ENCODE measurements at places on chromosomes 5 and 9.

- DNase-seq: no peak
Observed at GRCh38 chr9:99634186-99634585, 187.5 kb upstream of the NR4A3 start.

DNA sequence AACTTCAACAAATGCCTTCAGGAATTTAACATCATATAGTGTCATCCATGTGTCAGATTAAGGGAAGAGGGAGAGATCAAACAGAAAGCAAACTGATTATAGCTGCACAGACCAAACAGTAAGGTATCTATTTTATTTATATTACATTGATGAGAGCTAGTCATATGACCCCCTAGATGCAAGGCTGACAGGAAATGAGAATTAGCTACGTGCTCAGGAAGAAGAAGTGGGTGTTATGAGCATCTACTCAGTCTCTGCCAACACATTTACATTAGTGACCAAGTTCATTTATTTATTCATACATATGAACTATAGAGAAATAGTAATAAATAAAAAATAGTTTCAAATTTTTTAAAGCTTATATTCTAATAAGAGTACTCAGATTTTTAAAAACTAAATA lies 787.3 kb downstream of the KCTD16 start:
- DNase-seq: no peak

DNA sequence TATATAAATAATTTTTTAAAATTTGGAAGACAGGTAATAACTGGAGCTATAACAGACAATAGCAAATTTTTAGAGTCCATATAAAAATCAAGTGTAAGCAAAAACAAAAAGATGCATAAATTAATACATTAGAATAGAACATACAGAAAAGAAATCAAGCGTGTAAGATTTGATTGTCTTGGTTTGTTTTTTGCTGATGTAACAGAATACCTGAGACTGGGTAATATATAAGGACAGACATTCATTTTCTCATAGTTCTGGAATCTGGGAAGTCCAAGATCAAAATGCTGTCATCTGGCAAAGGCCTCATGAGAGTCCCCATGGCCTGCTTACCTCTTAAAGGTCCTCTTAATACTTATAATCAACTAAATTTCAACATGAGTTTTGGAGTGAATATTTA lies 1010.1 kb downstream of the CDH18 start:
- no peak for DNase-seq

DNA sequence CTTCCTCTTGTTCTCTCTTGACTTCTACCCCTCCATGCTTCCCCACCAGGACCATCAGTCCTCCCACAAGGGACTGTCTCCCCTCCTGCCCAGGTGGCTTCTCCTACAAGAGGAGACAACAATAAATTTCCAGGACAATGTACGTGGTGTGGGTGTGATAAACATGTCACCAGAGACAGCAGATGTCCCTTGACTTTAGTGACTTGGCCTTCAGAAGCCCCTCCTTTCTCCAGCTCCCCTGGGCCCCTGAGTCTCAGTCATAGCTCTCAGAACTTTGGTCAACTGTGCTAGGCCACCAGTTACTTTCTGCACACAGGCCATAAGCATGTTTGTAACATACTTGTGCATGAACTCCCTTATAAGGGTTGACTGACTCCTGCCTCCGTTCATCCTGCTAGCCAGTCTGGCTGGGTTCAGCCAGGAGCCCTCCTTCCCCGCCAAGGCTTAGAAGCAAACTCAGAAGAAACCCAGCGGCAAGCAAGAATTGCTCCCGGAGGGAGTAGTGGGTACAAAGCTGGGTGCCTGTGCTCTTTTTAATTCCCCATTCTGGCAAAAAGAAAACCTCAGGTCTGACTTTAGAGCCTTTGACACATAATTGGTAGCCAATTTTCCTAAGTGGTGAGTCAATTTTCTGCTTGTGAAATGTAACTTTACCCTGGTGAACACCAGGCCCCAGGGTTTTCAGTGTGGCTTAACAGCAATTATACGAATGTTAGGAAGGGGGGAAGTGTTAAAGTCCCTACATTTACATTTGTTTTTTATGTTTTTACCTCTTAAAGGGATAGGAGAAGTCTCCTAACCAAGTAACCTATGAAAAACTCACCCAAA lies 49.2 kb downstream of the EBF1 start:
- no peak for DNase-seq

DNA sequence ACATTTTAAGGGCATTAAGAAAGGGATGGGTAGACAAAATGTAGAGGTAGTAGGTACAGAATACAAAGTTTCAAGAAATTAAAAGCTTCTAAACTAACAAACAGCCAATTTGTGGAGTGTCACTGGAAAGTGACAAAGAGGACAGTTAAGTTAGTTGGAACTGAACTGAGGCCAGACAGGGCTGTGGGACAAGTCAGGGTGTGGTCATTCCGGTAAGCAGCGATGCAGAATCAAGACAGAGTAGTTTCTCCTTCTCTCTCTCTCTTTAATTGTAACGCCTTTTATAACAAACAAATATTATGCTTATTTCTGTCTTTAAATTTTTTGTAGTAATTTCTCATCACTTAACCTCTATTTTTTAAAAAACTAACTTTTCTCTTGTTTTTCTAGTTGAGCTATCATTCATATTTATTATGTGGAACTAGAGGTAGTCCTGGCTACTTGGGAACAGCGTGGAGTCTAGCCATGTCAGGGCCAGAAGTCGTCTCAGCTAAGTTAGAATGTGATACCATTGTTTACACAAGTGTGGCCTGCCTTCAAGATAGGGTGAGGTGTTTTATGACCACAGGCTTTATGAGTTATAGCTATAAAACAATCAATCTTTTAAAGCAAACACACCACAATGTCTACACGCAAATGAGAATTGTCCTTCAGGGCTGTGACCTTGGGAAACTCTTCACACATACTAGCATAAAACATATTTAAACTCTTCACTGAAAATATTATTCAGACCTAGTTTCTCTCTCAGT lies 115.3 kb upstream of the CDKN2B start:
- no peak for DNase-seq

- DNase-seq: no peak
Observed at GRCh38 chr5:142360607-142361120, 35.8 kb upstream of the SPRY4 start.

DNA sequence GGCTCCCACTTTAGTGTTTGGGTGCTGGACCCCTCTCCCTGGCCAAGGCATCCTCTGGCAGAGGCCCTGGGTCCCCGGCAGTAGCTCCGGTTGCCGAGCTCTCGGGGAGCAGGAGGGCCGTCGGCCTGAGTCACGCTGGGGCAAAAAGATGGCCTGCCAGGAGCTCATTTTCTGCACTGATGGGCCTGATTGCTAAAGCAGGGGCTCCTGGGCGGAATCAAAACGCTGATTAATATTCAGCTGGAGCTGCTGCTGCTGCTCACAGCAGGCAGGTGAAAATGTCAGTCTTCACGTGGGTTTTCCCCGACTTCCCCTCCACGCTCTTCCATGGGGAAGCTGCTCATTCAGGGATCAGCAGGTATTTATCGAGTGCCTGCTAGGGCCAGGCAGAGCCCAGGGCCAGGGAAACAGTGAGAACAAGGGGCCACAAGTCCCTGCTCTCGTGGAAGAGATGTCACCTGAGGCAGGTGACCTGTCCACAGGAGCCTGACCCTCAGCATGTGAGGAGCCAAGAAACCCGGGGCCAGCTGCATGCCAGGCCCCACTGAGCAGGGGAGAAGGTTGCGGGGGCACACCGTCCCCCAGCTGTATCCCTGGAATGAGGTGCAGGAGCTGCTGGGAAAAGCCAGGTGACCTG lies 22.1 kb downstream of the LAMC3 start:
- no peak for DNase-seq

DNA sequence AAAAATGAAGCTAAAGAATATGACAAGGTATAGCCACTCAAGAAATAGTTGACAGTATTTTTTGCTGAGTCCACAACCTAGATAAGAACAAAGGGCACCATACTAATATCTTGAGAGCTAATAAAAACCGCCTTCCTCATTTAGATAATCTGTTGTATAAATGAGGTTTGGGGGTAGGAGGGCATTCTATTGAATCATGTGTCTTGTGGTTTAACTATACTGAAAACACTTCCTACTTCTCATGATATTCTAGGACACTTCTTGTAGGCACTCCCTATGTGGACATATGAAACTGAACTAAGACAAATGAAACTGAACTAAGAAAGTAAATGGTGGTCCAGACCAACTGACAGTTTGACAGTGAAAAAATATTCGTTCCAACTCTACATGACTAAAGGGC lies 1268.5 kb upstream of the C9orf72 start:
- DNase-seq: no peak

GRCh38 chr5:168850683-168851082 lies 271.5 kb upstream of the PANK3 start:
- no peak for DNase-seq

DNA sequence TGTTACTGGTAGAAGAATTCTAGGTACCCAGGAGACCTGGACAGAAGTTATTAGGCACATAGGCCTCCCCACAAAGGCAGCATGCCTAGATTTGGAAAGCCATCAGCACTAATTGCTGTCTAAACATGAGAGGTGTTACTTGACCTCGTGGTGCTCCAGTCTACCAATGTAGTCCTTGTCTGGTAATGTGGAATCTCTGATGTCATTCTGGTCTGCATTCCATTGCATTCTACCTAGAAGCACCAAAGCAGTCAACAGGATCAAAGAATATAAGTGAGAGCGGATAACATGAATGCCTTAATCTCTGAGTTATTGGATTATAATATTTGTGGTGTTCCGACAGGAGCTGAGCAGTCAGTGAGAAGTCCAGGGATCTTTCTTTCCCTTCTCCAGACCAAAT lies 175.2 kb downstream of the PSAT1 start:
- no peak for DNase-seq

GRCh38 chr5:110665184-110665726 lies 61.2 kb downstream of the TMEM232 start:
- DNase-seq: no peak

GRCh38 chr5:78662323-78662722 lies 13.8 kb upstream of the LHFPL2 start:
- DNase-seq: no peak

- no peak for DNase-seq
Observed at GRCh38 chr9:72635197-72635596, 113.8 kb downstream of the TMC1 start.

DNA sequence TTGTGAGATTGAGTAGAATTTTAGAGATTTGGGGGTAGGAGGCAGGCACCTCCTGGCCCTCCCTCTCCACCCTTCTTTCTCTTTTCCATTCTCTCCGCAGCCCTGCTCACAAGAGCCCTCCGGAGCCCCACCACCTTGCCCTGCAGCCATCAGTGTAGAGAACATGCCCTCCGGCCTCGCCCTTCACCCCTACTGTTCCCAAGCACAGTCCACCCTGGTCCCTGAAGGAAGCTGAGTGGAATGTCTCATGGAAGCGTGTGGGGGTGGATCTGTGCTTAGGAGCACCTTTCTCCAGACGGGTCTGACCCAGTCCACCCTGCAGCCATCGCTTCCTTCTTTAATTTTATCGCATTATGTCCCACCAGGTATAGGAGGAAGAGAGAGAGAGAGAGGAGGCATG lies 267.1 kb downstream of the NSG2 start:
- DNase-seq: no peak

DNA sequence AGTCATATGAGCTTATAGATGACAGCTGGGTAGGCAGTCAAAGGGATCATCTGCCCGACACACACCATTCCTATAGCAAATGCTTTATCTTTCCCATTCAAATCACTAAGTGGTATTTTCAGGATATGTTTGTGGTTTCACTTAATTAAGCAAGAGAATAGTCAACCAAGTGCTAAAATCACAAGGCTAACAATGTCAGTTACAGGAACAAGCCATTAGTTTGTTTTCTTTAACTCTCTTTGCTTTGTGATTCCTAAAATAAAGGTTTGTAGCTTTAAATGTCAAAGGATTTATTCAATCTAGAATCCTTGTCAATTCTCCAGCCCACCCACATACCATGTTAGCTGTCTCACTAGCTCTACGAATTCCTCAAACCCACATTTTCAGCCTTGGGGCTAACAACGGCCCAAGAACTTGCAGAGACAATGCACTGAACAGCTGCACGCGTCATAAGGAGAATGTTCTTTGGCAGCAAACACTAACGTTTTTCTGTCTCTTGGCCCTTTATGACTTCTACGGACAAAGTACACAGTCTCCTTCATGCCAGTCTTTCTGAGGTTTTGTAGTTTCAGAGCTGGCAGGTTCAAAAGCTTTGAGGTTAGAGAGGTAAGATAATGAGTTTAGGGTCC lies 56.6 kb downstream of the ELAVL2 start:
- DNase-seq: no peak

DNA sequence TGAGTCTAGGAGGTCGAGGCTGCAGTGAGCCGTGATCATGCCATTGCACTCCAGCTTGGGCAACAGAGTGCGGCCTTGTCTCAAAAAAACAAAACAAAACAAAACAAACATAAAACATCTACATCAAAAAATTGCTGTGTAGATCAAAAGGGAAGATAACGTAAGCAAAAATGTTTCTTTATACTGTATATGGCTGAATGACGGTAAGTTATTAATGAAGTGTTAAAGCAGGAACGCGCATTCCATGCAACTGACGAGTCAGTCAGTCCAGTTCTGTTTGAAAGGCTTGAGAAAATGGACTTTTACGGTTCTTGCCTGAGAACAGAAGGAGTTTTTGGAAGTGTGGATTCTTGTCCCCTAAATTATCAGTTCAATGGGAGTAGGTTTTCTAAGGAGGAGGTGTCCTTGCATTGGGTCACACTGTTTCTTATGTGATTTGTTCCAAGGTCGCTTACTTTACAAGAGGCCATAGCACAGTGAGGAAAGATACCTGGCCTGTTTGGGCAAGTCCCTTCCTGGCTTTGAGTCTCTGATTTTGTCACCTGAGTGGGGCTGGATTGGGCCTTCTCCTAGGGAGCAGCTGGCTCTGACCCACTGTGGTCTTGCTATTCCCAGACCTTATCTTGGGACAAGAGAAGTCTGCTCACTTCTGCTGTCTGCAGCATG lies 6.6 kb upstream of the PTGS1 start:
- no peak for DNase-seq

DNA sequence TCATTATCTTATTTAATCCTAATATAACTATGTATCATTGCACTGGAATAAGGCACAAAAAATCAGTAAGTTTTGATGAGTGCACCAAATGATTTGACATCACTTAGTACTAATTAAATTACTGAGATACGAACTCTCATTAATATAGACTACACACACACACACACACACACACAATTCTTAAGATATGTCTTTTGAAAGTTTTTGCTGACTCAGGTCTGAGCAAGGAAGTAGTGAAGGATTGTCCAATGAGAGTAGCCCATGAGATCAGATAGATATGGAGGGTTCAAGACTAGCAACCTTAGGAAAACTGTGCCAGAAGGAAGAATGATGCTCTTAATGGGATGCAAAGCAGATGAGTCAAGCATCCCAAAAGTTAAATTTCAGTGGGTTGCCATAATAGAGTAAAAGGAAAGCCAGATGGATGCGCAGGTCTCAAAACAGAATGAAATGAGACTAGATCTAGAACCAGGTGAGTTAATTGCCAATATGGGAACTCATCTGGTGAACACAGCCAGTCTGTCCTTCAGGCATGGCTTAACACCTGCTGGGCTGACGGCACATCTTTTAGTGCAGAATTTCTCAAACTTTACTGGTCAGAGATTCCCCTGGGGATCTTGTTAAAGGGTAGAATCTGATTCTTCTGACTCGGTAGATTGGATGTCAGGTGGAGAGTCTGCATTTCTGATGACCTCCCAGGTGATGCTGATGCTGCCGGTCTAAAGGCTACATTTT lies 197.0 kb upstream of the NR4A3 start:
- DNase-seq: no peak
